Esophagus squamous epithelium (tissue), 5 donors: ENCODE measurements at places on chromosomes 2 and 18.

- no peak for DNase-seq
These were observed 173.0 kb downstream of the DDX1 start for GRCh38 chr2:15764683-15765011.

DNA sequence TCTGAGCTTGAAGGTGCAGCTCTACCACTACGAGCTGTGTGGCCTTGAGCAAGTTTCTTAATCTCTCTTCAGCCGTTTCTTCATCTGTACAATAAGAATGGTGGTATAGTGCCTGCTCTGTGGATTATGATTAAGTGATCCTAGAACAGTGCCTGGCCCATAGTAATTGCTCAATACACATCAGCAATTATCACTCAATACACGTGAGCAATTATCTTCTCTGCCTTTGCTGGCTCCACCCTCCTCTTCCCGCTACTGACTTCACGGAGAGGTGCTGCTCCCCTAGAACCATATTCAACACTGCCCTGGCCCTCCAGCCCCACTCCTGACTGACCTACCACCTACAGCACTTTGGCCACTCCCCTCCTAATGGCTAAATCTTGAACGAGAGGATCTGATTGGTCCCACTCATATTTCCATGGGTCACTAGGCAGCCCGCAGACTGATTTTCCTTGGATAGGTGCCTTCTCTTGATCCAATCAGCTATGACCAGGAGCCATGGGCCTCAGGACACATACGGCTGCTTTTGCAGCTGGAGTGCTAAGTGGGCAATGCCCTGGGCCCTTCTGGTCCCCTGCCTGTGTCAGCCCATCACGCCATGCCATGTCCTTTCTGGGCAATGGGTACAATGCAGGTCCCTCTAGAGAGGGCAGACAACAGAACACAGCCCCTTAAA, 77.5 kb downstream of the STPG4 start:
- no peak for DNase-seq

GRCh38 chr2:230758566-230759480, 46.2 kb downstream of the CAB39 start:
- DNase-seq = no peak

GRCh38 chr2:69890881-69891280, 2.9 kb upstream of the SNRNP27 start:
- no peak for DNase-seq

DNA sequence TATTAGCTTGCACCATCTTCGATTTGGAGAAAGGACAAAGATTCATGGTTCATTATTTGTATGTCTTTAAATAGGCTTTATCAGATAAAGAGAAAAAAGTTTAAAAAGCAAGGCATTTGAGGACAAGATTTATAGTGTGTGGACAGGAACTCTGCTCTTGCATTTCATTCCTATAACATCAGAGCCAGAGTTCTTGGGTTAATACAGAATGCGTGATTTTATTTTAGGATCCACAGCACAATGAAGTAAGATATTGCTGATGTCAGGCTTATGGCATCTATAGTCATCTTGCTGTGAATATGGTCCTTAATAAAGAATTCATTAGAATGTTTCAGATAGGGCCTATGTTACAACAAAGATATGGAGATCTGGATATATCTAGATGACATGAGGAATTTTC, 19.7 kb downstream of the RASGRP3 start:
- no peak for DNase-seq

DNA sequence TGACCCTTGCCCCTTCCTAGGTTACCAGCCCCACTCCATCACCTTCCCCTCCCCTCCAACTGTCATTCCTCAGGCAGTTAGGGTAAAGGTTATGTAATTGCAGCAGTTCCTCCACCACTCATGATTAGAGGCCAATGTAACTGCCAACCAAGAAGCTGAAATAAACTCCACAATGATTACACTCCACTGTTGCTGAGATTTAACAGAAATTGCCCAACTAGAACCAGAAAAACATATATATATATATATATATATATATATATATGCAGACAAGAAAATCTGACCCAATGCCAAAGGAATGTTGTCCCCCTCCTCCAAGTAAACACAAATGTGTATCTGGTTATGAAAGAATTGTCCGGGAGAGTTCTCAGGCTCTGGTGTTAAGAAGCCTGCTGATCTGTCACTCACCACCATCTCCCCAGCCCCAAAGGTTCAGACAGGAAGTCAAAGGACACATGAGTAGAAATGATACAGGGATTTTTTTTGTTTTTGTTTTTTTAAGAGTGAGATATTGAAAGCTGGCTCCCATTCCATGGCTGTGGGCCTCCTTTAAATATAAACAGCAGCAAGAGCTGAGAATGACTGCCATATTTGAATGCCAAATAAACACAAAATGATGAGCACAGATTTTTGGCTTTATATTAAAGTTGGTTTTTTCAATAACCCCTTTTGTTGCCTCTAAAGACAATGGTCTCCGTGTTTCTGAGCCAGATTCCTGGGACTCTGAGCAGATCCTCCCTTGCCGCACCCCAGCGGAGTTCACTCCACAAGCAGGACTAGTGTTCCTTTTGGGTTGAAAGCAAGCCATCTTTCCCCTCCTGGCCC, 127.2 kb upstream of the MAPRE2 start:
- DNase-seq = no peak

DNA sequence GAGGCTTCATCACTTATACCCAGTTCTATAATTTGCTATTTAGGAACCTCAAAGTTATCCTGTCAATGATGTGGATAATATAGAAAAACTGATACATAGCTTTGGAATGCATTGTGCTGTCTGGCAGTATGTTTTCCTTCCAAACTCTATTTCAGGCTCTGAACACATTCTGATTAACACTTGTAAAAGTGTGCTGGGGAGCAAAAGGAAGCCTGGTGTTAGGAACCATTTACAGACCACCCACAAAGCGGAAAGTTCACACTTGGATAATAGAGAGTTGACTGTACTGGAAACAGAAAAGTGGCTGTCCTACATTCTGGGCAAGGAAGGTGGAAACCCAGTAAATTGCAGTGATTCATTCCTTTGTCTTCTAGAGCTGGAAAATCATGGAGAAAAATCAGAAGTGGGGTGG, 114.5 kb upstream of the ZFP36L2 start:
- DNase-seq = no peak

GRCh38 chr2:240230291-240230931, 90.0 kb upstream of the OTOS start:
- no peak for DNase-seq

DNA sequence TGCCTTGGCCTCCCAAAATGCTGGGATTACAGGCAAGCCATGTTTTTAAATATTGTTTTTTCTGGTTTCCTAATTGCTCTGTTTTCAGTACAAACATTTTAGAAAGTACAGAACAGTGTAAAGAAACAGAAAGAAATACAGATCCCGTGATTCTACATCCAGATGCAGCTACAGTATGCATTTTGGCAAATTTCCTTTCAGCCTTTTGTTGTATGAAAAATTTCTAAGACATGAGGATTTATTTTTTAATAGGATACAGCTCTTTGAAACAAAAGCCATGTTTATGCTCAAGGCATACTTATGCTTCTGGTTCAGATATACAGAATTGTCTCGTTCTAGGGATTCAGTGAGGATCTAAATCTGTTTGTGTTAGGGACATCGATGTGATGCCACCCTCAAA, 109.5 kb downstream of the MAP2 start:
- no peak for DNase-seq

DNA sequence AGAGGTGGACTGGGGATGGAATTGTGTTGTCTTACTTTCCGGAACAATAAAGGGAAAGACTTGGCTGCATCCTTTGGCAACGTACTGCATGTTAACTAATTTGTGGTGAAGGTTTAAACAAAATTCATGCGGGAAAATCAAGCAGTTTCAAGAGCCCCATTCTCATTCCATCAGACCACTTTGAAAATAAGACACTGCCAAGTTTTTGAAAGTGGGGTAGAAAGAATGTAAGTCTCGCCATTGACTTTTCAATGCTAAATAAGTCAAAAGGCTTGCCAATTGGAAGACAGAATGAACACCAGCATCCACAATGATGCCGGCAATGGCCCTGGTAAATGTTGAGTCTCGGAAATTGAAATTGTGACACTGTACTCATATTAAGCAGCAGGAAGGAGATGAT, 322.0 kb downstream of the RND3 start:
- no peak for DNase-seq

GRCh38 chr2:21996339-21996738, 872.6 kb downstream of the TDRD15 start:
- DNase-seq = no peak

DNA sequence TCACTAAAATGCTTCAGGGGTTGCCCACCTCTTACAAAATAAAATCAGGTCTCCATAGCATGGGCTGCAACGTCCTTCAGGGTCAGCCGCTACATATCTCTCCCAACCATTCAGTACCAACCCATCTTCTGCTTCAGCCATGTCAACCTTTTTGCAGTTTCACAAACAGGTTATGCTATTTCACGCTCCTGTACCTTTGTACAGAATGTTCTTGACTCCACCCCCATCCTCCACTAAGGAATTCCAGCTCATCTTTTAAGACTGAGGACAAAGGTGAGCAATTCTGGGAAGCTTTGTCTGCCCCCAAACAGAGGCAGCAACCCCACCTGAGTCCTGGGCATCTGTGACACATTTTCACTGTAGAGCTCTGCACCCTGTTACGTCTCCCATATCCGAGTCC, 8.8 kb upstream of the EVA1A start:
- no peak for DNase-seq

- no peak for DNase-seq
These were observed 6.0 kb upstream of the SERPINB5 start for GRCh38 chr18:63470751-63471150.

GRCh38 chr2:177313162-177313781, 48.7 kb upstream of the NFE2L2 start:
- no peak for DNase-seq

GRCh38 chr2:38740851-38741731, 10.1 kb downstream of the SRSF7 start:
- DNase-seq = no peak

- no peak for DNase-seq
These were observed 45.1 kb upstream of the MAL start for GRCh38 chr2:94980406-94980805.

DNA sequence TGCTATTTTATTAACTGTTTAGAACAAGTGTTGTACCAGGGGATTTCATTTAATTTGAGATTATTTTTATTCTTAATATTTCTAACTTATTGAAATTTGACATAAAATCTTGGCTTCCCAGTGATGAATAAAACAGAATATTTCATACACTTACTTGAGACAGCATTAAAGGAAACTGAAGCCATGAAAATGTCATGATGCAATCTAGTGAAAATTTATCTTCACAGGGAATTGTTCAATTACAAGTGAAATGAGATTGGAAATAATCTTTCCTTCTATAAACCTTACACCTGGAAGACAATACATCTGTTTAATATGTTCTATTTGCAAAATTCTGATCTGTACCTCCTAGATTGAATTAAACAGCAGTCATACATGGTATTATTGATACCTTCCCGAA, 511.0 kb upstream of the CDH7 start:
- no peak for DNase-seq

GRCh38 chr2:118720866-118721265, 126.6 kb downstream of the EN1 start:
- no peak for DNase-seq

DNA sequence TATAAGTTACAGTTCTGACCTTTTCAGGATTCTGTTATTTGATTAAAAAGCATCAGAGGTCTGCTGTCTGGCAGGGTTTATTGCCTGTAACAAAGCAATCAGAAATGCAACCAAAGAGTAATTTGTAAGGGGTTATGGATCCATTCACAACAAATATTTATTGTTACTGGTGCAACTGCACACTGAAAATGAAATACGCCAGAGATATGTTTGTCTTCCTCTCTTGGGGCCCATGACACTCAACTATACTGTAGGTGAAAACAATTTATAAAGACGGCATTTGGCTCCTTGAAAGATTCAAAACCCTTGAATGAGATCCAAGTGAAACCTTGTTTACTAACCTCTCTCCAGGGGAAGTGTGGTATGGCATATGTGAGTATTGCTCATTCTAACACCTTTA, 452.2 kb downstream of the MBD2 start:
- no peak for DNase-seq

- DNase-seq = no peak
These were observed 24.2 kb downstream of the MYT1L start for GRCh38 chr2:2306878-2307277.

DNA sequence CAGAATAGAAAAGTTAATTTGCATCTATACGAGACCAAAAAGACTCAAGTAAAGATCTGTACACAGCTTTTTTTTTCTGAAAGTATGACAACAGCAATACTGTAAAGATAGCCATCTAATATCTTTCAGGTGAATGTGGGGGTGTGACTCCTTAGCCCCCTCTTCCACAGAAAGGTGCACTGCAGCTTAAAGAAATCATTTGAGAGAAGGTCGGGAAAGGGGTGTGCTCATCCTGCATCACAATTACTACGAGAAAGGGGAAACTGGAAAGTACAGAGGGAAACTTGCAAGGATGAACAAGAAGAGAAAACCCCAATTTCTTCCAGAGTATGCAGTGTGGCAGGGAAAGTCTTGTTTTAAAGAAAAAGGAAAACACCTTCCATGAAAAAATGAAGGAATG, 255.6 kb downstream of the CCDC178 start:
- DNase-seq = no peak

DNA sequence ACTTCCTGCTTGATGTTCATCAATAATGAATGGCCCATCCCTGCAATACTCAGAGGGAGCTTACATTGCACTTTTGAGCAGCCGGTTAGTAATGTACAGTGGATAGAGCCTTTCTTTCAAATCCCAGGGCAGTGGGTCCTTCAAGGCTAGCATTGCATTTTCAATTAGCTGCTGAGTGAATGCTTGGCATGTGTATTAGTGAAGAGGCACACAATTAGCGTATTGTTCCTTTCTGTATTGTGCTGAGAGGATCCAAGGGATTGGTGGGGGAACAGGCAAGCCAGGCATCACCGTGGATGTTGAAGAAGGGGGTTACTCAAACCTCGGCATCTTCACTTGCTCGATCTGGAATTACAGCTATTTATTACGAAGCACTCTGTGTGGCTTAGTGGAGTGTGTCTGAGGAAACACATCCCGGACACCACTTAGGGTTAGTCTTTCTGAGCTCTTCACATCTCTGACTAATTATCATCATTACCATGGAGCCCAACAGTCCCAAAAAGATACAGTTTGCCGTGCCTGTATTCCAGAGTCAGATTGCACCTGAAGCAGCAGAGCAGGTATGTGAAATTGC, at the start of gene PPP1R1C:
Gene PPP1R1C, plus strand, starts transcription at position 222 of the 574 bp plus-strand sequence. Its CDS starts 258 bp downstream, at position 480.
- no peak for DNase-seq

DNA sequence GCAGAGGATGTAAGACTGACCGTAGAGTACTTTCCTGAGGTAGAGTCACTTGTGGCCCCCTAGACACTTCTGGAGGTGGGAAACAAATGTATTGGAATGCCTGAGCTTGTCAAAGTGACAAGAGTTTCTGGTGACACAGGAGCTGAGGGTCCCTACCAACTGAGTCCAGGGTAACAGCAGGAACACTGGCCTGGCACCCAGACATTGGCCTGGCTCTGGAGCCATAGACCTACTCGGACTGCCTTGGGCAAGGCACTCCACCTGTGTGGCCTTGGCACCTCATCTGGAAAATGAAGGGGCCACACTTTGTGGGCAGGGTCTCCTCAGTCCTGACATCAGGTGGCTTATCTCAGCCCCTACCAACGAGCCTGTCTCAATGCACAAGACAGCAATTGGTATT, 398.2 kb upstream of the CELF4 start:
- DNase-seq = no peak

GRCh38 chr2:68391099-68391498, 26.0 kb downstream of the PLEK start:
- no peak for DNase-seq

- no peak for DNase-seq
These were observed 10.1 kb downstream of the CAPG start for GRCh38 chr2:85400023-85400422.
